Iris pigment epithelial cell (primary cell): ENCODE measurements at places on chromosomes 6 and 20.

DNA sequence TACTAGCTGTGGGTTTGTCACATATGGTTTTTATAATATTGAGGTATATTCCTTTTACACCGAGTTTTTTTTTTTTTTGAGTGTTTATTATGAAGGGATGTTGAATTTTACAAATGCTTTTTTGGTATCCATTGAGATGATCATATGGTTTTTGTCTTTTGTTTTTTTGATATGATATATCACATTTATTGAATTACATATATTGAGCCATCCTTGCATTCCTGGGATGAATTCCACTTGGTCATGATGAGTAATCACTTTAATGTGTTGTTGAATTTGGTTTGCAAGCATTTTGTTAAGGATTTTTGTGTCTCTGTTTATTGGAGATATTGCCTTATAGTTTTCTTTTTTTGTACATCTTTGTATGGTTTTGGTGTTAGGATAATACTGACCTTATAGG, 3.3 kb upstream of the ZNF337 start:
- peak; percentile 11 for DNase-seq

DNA sequence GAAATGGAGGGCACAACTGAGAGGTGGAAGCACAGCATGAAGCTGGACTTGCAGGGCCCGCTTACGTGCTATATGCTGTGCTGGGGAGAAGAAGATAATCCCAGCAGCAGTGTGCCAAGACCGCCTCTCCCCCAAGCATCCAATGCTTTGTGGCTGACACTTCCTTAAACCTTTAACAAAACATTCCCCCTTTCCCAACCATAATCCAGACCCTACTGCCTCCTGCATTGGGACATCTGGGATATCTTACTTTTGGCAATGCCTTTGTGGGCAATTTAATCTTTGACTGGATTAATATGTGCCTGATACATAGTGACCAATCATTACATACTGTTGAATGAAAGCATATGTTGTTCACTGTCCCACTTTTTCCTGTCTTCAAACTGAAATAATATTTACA, 3.1 kb upstream of the TENT5A start:
- no peak for DNase-seq

DNA sequence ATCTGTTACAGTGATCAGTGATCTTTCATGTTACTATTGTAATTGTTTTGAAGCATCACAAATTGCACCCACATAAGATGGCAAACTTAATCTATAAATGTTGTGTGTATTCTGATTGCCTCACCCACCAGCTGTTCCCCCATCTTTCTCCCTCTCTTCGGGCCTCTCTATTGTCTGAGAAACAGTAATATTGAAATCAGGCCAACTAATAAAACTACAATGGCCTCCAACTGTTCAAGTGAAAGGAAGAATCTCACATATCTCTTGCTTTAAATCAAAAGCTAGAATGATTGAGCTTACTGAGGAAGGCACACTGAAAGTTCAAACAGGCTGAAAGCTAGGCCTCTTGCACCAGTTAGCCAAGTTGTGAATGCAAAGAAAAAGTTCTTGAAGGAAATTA, 141.2 kb downstream of the CDK19 start:
- DNase-seq: no peak

DNA sequence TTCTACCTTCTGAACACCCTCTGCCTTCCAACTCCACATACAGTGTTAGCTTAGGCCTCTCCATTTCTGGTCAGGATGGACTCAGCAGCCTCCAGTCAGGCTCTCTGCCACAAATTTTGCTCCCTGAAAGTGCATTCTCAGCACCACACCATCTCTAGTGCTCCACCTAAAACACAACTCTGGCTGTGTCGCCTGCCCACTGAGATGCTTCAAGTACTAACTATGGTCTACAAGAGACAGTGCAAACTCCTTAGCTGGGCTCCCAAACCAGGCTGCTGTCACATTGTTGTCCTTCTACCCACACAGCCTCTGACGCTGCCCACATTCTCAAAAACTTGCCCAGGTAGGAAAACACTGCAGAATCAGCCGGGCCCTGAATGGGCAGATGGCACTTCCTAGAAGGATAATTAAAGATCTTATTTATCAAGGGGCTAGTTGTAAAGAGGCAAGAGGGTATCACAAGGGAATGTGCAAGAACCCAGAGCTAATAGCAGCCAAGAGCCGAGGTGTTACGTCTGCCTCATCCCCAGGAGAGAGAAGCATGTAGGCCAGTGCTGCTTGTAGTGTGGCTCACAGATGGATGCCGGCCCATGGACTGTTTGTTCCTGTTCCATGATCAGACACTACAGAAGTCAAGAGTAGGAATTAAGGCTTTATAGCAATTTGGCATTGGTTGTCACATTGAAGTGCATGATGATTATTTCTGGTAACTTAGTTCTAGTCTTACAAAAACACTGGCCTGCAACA, 189.7 kb downstream of the LRFN2 start:
- no peak for DNase-seq

GRCh38 chr6:50655848-50656453, 57.4 kb upstream of the TFAP2D start:
- DNase-seq: peak; percentile 9
